ENCODE measurements at places on chromosomes 3 and 15. TPM values are rescaled to one million over a fixed set of nuclear protein-coding genes. Genes with fewer than 3 reads are reported as not detected.

Gene LRRIQ4
- not detected for total RNA-seq

Gene DNAJC19
- 17.3 TPM for total RNA-seq

Gene UROC1
- not detected for total RNA-seq

Gene ACTC1
- total RNA-seq = 0.49 TPM

Gene IGSF10
- 2.4 TPM for total RNA-seq

Gene ACSBG1
- 88.2 TPM for total RNA-seq

Gene BNC1
- 28.1 TPM for total RNA-seq

Gene GAP43
- total RNA-seq = not detected

Gene ROPN1
- 1.2 TPM for total RNA-seq

Gene TUSC7
- total RNA-seq = not detected

Gene NSMCE3
- total RNA-seq = 8.8 TPM

Gene DAZL
- total RNA-seq = not detected

Gene XCR1
- total RNA-seq = 8.2 TPM

Gene SLC15A2
- total RNA-seq = 0.79 TPM

Gene UBE3A
- 56.9 TPM for total RNA-seq

Gene NPRL2
- total RNA-seq = 28.0 TPM

Gene C3orf49
- total RNA-seq = not detected

Gene ACKR4
- total RNA-seq = 1.8 TPM

Gene GPR160
- 6.3 TPM for total RNA-seq

Gene CASR
- total RNA-seq = not detected

Gene PLA2G4E
- total RNA-seq = 50.0 TPM

Gene C15orf62
- total RNA-seq = 45.7 TPM

Gene GPR27
- total RNA-seq = 1.9 TPM

Gene CAV3
- 0.79 TPM for total RNA-seq

Gene MESP2
- not detected for total RNA-seq

Gene IGSF11
- 3.1 TPM for total RNA-seq

Gene WDR72
- total RNA-seq = 2.5 TPM

Gene FOXL2
- not detected for total RNA-seq

Gene ZSCAN2
- 8.0 TPM for total RNA-seq

Gene CLDN11
- 1.5 TPM for total RNA-seq

Gene ATP10A
- total RNA-seq = 3.5 TPM
